Ecto neural progenitor cell (in vitro differentiated cells): ENCODE measurements at places on chromosomes 2 and 18.

- DNase-seq, result no peak
These were observed 22.8 kb upstream of the RUFY4 start for GRCh38 chr2:218046238-218046637.

DNA sequence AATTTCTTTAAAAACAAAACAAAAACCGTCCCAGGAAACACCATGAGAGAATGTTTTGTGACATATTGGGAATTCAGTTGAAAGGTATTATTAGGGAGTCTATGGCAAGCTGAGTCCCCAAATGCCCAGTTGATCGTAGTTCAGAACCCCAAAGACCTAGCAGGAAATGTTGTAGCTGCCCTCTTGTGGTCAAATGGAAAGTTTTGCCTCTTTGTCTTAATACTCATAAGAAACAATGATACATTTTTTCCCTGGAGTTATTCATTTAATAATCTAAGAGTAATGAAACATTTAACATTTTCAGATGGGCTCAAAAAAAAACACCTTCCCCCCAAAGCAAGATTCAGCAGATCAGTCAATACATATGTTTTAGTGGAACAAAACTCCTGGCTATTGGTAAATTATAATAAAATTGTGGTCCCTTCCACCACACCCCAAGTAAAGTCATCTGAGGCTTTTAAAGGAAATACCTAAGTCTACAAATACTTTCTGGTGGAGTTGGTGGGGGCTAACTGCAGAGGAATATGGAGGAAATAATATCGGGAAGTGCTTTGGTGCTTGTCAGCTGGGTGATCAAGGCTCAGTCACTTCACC is 37.8 kb upstream of the EFEMP1 start:
- no peak for DNase-seq

DNA sequence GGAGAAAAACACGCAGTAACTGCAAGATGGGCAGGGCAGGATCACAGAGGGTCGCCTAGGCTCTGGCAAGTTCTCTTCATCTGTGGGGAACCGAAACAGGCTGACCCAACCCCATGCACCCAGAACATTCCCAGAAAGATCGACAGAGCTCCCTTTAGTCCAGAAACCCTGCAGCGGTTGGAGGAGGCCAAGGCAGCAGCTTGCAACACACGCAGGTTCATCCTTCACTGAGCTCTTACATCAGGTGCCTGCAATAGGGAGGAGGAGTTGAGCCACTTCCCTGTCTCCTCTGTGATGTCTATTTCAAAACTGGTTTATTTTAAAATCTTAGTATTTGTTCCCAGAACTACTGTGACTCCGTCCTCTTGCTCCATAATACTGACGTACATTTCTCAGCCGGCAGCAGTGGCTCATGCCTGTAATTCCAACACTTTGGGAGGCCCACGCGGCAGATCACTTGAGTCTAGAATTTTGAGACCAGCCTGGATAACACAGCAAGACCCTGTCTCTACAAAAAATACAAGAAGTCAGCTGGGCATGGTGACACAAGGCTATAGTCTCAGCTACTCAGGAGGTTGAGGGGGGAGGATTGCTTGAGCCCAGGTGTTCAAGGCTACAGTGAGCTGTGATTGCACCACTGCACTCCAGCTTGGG is 11.5 kb upstream of the SLC11A1 start:
- no peak for DNase-seq

GRCh38 chr2:101985101-101985792 is 6.5 kb upstream of the IL1R2 start:
- DNase-seq, result no peak

DNA sequence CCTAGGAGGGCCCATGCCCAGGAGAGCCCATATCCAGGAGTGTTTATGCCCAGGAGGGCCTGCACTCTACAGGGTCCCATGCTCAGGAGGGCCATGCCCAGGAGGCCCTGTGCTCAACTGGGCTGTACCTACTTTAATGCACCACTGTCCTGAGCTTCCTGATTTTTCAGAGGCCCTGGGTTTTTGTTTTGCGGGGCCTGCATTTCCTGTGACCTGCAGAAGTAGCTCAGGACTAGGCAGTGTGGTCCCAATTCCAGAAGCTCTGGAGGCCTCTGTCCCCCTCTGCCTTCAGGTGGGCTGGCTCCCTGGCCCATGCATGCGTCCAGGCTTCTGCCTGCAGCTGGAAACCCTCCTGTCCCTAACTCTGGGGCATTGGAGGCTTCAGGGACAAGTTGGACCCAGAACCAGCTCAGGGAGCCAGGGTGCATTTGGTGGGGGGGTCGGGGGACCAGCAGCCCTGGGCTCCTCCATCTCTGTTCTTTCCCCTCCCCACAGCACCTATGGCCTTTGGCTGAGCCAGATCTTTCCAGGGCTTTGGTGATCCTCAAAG is 10.8 kb downstream of the GPR35 start:
- peak; percentile 31 for DNase-seq

GRCh38 chr2:207334301-207334623 is 168.5 kb upstream of the KLF7 start:
- no peak for DNase-seq

GRCh38 chr2:228023619-228024018 is 152.2 kb downstream of the DAW1 start:
- DNase-seq, result no peak

- peak; percentile 32 for DNase-seq
These were observed 75.5 kb downstream of the SLC66A2 start for GRCh38 chr18:79875931-79876461.

DNA sequence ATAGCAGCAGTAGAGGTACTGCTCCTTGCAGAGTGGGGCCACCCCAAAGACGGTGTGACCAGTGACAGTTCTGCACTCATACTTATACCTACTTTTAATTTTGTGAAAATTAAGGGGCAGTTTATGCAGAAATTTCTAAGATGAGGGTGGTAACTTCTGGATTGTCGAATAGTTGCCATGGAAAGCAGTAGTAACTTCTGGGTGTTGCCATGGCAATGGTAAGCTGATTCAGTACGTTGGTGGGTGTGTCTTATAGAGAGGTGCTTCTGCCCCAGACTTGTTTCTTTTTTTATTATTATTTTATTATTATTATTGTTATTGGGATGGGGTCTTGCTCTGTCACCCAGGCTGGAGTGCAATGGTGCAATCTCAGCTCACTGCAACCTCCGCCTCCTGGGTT is 82.8 kb upstream of the L3MBTL4 start:
- no peak for DNase-seq

GRCh38 chr2:100791294-100791935 is 28.5 kb upstream of the NPAS2 start:
- DNase-seq, result no peak

GRCh38 chr2:128619471-128620325 is 301.0 kb upstream of the HS6ST1 start:
- DNase-seq, result no peak

DNA sequence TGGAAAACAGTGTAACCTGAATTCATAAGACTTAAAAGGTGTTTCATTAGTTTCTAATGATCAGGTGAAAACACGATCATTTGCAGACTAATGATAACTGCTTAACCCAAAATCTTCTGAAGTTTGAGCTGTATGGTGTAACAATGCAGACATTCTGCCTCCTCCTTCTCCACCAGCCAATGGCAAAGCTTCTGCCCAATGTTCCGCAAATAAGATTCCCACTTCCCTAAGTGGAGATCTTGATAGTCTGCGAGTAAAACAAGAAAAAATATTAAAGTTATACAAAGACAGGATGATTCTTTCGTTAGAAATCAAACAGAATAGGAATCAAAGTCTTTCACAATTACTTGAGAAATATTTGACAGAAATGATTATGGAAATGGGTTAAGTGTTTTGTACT is 8.1 kb downstream of the C2orf42 start:
- DNase-seq, result no peak

DNA sequence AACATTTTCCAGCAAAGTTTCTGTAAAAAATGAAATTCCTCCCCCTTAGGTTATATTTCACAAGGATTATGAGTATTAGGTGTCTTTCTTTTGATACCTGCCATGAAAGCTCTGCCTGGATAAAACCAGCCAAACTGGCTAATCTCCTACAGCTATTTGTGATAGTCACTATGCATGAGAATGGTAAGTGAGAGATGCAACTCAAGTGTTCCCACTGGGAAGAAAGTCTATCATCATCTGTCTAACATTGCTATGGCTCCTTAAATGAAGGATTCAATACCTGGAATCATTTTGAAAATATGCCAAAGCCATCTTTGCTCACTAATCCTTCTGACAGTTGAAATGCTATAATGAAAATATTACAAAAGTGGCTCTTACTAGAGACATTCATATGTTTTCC is 339.9 kb upstream of the LRRTM4 start:
- DNase-seq, result no peak

GRCh38 chr2:107461301-107461700 is 365.4 kb upstream of the RGPD4 start:
- DNase-seq, result no peak
